ENCODE measurements at places on chromosomes 5 and 9.

- DNase-seq = no peak
Measured at GRCh38 chr5:445591-445990, 2.6 kb downstream of the EXOC3 start.

GRCh38 chr5:35880156-35880555, 23.5 kb downstream of the IL7R start:
- no peak for DNase-seq

GRCh38 chr5:1204693-1205242, 3.4 kb downstream of the SLC6A19 start:
- no peak for DNase-seq

DNA sequence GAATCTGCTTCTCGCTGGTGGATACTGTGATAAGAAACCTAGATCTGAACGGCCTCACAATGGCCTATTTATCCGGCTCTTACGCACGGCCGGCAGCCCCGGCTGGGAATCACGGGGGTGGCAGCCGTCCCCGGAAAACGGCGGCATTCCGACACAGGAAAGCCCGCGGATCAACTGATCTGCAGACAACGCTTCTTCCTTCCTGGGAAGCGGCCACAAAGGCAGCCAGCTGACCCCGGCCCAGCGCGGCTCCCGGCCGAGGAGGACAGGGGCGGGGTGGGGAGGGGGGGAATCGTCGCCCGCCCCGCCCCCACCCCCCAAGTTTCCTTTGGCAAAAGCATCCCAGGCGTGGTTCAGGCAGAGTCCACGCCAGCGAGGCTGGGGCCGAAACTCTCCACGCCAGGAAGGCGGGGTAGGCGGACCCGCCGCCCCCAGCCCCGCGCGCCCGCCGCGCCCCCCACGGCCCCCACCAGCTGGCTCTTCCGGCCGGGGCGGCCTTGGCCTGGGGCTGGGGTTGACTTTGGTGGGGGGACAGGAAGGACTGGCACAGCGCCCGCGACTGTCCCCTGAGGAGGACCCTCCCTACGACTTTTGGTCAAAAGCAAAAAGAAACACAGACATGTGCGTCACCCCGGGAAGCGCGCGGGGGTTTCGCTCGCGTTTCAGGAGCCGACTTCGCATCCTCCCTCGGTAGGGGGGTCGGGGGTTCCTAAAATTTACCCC, 247.7 kb upstream of the ANKRD55 start:
- peak; percentile 45 for DNase-seq

DNA sequence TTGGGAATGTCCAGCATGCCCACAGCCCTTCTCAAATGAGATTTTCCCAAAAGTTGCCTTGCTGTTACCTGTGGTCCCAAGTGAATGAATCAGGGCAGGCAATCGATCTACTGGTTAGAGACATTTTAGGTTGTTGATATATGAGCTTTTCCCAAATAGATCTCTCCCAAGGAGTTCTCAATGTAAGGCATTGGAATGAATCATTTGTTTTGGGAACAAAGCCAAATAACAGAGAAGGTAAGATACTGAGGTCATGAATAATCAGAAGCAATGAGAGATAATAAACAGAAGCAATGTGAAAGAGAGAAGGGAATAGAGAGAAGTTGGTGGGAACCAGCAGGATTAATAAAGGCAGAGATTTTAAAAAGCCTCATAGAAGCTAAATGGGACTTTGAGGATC, 93.6 kb upstream of the FER start:
- DNase-seq = no peak

Measured in activated CD4-positive, alpha-beta T cell treated with anti-CD3 and anti-CD28 coated beads, Interleukin-2, amount 50 U/mL, for 1 hour (primary cell).